Activated T-cell treated with anti-CD3 and anti-CD28 coated beads, Interleukin-2, amount 50 U/mL, for 48 hours (primary cell): ENCODE measurements at places on chromosomes 3 and 15.

DNA sequence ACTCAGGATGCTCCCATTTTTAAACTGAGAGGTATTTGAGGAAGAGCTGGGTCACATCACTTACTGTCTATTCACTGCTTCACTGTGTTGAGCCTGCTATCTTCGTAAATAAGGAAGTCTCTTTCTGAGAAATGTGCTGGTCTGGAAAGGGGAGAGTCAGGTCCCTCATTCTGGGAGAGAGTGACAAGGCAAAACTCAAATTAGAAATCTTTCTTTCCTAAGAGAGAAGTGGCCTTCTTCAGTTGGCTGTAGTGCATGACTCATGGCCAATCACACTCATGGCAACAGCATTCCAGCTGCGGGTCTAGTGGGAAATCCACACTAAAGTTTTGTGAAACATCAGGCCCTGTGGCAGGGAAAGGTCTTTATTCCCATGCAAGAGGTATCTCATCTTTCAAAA lies 11.5 kb upstream of the TIMP4 start:
- DNase-seq, result no peak

DNA sequence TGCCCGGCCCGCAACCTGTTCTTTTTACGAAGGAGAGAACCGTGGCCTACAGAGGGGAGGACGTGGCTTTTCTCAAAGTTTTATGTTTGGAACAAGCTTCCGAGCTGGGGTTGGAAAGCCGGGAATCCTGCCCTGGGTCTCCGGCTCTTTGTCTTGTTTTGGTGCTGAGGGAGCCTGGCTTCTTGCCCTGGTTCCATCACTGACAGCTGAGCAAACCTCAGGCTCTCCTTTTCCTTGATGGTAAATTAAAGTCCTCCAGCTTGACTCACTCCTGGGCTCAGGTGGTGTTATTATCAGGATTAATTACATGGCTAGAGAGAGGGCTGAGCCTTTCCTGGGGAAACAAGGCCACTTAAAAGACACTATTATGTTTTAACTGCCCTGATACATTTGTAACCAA lies 289.5 kb upstream of the RGMA start:
- DNase-seq, result no peak

GRCh38 chr3:98013411-98014267 lies 21.5 kb downstream of the GABRR3 start:
- no peak for DNase-seq

DNA sequence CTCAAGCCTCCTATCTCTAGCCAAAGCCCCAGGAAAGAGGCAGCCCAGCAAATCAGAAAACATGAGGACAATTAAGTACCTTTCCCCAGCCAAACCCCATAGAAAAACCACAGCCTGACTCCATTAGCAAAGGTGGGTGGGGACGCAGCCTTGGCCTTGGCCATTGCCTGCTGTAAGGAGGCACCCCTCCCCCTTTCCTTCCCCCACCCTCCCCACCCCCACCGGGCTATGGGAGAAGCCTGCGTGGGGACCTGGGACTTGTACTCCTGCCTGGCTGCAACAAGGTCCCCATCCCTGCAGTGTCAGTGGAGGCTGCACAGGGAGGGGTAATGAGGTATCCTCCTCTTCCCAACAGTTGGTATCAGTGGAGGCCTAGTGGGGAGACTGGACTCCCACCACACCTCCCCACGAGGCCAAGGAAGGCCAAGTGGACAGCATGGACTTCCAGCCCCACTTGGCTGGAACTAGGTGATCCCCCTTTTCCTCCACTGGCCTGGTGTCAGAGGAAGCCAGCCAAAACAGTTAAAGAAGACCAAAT lies 20.5 kb downstream of the PRR23E start:
- no peak for DNase-seq

GRCh38 chr3:93867425-93867824 lies 106.3 kb downstream of the PROS1 start:
- no peak for DNase-seq

GRCh38 chr3:146817704-146818103 lies 212.6 kb upstream of the PLSCR5 start:
- DNase-seq, result no peak

DNA sequence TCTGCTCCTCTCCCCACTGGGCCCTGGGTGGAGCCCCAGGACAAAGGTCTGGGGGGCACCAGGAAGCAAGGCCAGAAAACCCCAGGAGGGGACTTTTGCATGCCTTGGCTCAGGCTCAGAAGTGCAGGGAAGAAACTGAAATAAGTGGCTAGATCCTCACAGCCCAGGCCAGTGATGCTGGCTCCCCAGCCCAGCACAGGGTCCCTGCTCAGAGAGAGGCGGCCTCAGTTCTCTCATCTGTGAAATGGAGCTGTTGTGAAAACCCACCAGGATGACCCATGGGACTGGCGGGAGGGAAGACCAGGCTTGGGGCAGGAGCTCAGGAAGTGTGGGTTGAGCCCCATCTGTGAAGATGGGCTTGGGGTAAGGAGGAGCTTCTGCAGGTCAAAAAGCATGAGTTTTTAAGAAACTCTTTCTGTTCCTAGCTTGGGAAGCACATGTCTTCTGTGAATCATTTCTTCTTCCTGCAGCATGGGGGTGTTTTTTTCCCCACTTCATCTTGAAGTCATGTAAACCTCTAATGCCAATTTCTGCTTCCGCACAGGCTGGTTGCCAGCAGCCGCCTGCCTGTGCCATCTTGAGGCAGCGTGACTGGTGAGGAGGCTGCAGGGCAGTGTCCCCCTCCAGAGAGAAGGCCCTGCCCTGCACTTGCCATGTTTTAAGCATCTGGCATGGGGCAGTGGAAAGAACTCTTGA lies 118.6 kb downstream of the SMAD6 start:
- DNase-seq, result no peak

DNA sequence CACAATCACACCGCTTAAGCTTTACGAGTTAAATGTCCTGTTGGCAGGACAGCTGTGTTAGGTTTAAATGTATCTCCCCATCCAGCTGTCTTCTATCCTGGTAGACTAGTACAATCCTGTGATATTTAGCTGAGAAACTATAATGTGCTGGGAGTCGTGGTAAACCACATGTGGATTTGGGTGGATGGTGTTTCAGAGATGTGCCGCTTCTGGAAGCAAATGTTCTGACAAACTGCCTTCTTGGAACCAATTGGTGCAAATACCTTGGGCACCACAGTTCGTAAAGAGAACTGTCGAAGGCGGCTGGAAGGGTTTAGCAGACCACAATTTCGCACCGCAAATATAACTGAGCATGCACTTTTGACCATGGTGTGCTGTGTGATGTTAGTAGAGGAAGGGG lies 15.0 kb downstream of the SCG5 start:
- no peak for DNase-seq

DNA sequence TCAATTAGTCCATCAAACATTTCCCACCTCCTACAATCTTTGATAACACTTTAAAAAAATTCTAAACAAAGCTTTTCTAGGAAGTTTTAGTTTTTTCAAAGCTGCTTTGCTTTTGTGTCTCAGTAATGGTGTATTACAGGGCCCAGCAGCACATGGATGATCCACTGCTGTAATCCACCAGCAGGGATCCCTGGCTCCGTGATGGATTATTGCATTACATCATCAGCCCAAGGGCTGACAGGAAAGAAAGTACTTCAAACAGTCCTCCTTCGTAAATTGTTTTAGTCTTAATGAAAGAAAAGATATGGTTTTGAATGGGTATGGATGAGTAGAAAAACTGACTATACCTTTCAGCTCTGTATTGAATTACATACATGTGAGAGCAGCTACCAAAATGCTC lies 688.9 kb upstream of the NAALADL2 start:
- DNase-seq, result no peak
